EL (cell line): ENCODE measurements at places on chromosomes 5 and 9.

DNA sequence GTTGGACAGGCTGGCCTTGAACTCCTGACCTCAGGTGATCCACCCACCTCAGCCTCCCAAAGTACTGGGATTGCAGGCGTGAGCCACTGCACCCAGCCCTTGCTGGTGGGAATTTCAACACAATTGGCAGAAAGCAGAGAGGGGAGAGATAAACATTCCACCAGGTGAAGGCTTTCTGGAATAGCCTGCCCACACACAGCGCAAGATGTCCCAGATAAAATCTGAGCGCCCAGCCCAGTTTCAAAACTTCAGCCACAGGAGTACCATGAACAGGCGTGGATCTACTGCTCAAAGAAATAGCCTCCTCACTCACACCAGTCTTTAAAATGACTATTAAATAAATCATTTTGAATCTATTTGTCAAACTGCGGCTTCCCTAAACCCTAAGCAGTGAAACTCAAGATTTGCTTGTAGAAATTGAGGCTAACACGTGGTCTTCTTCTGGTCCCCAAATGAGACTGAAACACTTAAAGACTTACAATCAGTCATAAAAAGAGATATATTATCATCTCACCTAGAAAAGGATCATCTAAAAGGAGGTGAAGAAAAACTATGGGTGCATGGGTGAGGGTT is 34.7 kb downstream of the CAPSL start:
- no peak for DNase-seq

GRCh38 chr9:37438359-37438758 is 15.9 kb downstream of the GRHPR start:
- DNase-seq: no peak

- no peak for DNase-seq
Measured at GRCh38 chr9:26502311-26502710, 390.3 kb downstream of the CAAP1 start.

- DNase-seq: no peak
Measured at GRCh38 chr5:163682234-163682633, 176.8 kb downstream of the MAT2B start.

GRCh38 chr9:90832261-90832660 is 30.6 kb downstream of the SYK start:
- DNase-seq: no peak

- DNase-seq: peak; percentile 83
Measured at GRCh38 chr5:138469540-138470321, 4.5 kb downstream of the EGR1 start.

GRCh38 chr5:110536120-110537115 is 190.1 kb downstream of the TMEM232 start:
- DNase-seq: no peak

DNA sequence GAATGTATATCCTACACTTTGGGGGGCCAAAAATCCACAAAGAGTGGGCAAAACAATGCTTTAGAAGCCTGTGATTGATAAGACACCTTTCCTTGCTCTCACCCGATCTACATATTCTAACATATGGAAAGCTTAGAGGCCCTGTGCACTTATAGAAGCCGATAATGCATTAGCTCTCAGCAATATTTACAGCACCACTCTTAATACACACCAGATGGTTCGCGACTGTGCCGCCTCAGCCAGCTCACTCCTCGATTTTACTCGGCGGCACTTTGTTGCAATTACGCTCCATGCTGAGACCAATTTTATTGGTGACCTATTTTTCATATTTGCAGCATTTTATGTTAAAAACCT is 18.8 kb downstream of the NR2F1 start:
- DNase-seq: no peak

- DNase-seq: no peak
Measured at GRCh38 chr9:113640418-113640817, 176.9 kb downstream of the RGS3 start.

GRCh38 chr5:55172937-55173686 is at the start of gene CDC20B:
Gene CDC20B (minus strand): TSS chr5:55173177. CDS start chr5:55173000, 177 bp downstream.
- DNase-seq: peak; percentile 81

GRCh38 chr9:112380825-112381221 is 915 bp downstream of the HSDL2 start:
- DNase-seq: no peak

DNA sequence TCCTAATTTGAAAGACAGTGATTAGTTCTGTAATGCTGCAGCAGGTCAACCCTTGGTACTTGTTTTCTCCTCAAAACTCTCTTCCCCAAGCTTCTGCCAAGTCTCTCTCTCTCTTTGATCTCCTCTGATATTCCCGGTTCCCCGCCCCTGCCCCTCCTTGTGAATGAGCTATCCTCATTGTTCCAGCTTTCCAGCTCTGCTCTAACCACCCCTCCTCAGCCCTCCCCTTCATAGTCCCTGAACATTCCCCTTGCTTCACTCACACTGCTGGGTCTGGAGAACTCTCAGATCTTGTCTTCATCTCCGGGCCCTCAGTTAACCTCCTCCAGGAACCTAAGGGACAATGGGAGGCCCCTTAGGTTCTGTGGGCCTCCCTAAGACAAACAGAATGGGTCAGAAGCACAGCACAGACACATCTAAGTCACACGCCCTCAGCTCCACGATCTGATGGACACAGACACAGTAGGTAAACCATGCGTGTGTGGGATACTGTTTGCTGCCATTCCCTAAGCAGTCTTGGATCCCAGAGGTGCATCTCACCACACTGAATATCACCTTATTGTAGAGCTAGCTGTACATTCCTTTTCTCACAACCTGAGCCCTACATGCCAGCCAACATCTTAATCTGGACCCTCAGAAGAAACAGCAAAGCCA is 17.4 kb upstream of the LARP1 start:
- no peak for DNase-seq

GRCh38 chr9:128055344-128056040 is 11.6 kb downstream of the NAIF1 start:
- no peak for DNase-seq
